ENCODE measurements at places on chromosomes 6 and 20.

- DNase-seq, result no peak
These were observed 201.9 kb downstream of the MOXD1 start for GRCh38 chr6:132199343-132199742.

DNA sequence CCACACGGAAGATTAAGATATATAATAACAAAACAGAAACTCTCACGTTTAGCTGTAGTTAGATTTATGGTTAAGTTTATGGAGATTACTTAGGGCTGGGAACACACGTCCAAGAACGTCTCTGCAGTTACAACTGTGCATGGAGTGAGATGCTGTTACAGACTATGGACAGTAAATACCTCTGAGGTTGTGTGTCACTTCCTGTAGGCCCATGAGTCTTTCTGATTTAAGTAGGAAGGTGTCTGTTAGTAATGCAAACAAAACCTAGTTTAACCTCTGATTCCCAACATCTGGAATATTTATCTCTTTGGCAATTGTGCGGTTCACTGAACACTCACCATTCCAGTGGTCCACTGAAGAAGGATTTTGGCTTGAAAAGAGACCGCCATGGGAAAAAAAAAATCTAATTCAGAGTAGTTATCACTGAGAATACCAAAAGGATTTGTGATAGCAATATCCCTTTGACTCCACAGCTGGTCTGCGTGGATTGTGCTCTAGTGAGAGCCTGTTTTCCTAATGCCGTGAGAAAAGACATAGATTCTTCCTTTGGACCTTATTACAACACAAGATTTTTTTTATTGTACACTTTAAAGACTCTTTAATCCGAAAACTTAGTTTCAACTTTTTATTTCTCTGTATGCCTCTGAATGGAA, 478.2 kb upstream of the CITED2 start:
- no peak for DNase-seq

GRCh38 chr6:159631886-159632285, 61.2 kb downstream of the SOD2 start:
- no peak for DNase-seq

- peak; percentile 60 for DNase-seq
These were observed 619 bp downstream of the RREB1 start for GRCh38 chr6:7108196-7108963.
